ENCODE measurements at places on chromosomes 7 and 10.

- DNase-seq: no peak
Observed at GRCh38 chr7:156954941-156955340, 5.4 kb downstream of the NOM1 start.

DNA sequence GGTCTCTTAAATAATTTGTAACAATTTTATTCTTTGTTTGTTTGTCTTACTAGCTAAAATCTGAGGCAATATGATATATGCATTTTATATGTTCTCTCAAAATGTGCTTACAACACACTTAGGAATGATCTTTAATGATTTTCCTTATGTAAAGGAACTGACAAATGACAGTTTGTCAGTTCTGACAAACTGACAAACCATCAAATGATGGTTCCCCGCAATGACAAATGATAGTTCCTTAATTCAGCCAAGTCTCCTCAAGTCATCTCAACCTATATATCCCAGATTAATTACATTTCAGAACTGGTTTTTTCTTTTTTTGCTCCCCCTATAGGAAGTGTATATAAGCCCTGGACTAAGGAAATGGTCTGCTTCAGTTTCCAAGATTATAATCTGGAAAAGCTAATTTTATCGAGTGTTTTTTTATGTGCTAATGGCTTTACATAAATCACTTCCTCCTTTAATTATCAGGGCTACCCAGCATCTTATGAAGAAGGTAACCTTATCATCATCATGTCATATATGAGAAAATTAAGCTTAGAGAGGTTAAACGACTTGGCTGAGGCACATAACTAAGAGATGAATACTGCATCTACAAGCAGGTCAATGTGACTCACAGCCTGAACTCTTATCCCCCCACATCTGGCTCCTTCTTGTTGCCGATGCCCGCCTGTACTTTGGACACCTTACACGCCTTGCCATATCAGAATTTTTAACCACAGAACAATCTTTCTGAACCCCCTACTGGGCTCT, 75.1 kb downstream of the RELN start:
- no peak for DNase-seq

DNA sequence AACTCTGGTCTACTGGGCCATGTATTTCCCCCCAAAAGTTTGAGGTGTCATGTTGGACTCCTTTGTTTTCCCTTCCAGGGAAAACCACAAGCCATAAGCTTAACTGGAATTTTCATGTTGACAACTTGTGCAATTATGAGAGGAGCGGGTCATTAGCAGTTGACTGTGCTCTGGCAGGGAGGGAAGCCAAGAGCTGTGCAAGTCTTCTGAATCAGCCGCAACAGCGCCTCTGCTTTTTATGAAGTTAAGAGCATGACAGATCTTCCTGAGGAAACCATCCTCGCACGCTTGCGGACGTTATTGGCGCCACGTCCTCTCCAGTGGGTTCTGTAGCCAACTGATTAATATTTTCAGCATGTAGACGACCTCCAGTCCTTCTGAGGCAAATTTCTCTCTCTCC, 148.7 kb upstream of the MKI67 start:
- no peak for DNase-seq

DNA sequence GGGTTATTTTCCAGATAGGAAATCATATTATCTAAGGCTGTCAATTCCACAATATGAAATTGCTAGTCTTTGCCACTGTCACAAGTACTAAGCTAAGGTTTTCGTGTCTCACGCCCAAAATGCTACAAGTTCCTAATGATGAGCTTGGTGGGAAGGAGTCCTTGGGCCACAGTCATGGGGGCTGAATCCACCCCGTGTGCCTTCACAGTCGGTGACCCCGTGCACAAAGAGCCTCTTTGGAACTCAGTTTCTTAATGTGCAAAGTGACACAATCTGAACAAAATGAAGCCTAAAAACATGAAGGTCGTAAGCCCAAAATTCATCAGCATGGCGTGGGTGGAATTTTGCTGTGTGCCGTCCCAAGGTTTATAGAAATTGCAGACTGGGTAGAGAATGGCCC, 337.0 kb upstream of the GALNT17 start:
- no peak for DNase-seq

DNA sequence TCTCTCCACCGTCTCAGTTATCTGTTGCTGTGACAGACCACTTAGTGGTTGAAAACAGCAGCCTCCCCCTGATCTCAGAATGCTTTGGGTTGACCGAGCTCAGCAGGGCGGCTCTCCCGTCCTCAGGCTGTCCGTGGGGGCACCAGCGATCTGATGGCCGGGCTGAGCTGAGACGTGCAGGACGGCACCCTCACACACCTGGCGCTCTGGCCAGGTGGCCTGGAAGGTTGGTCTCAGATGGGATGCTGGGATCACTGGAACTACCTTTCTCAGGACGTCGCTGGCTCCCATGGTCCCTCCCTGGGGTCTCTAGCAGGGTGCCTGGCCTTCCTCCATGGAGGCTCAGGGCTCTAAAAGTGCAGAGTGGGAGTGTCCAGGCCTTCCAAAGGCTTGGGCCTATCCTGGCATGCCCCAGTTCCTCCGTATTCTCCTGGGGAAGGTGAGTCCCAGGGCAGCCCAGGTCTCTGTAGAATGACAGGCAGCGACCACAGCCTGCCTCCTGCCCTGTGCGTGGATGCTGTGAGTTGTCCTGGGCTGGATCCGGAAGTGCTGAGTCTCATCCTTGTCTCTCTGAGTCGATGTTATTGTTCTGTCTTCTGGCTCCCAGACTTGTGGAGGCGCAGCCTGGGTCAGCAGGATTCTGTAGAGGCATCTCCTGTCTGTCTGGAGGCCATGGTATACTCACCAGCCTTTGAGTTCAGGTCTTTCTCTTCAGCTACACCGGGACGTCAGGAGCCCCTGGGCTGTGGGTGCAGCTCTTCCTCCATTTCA, 12.2 kb upstream of the PWWP2B start:
- no peak for DNase-seq

Data from activated B cell treated with CpG ODN at 0.5 μM for 24 hours (primary cell).